ENCODE measurements at places on chromosomes 1 and 21. TPM values are rescaled to one million over a fixed set of nuclear protein-coding genes. Genes with fewer than 3 reads are reported as not detected.

NGF gene
- not detected for total RNA-seq

ZNF683 gene
- total RNA-seq, result not detected

CDC73 gene
- 63.2 TPM for total RNA-seq

RHD gene
- not detected for total RNA-seq

VCAM1 gene
- total RNA-seq, result 0.17 TPM

CAMK1G gene
- not detected for total RNA-seq

FBXO44 gene
- 60.9 TPM for total RNA-seq

SPRR5 gene
- total RNA-seq, result not detected

CDCA8 gene
- 51.7 TPM for total RNA-seq

E2F2 gene
- total RNA-seq, result 16.3 TPM

PARK7 gene
- 370 TPM for total RNA-seq

RXFP4 gene
- 0.20 TPM for total RNA-seq

TLCD4 gene
- 12.1 TPM for total RNA-seq

SYNJ1 gene
- total RNA-seq, result 7.2 TPM

MKNK1 gene
- 30.9 TPM for total RNA-seq

OPRD1 gene
- not detected for total RNA-seq

AMPD1 gene
- not detected for total RNA-seq

MAP3K7CL gene
- total RNA-seq, result 0.57 TPM

MSH4 gene
- total RNA-seq, result 1.7 TPM

CCDC18 gene
- 18.1 TPM for total RNA-seq

FLG2 gene
- total RNA-seq, result not detected

TDRKH gene
- 11.1 TPM for total RNA-seq

EPHB2 gene
- total RNA-seq, result 19.5 TPM

UBQLN4 gene
- total RNA-seq, result 68.4 TPM

SLC9C2 gene
- total RNA-seq, result not detected

GJA8 gene
- total RNA-seq, result not detected

ADAMTS5 gene
- 0.02 TPM for total RNA-seq

KRTAP10-6 gene
- total RNA-seq, result not detected

PRDX6 gene
- 286 TPM for total RNA-seq

NPR1 gene
- 0.07 TPM for total RNA-seq

CNR2 gene
- total RNA-seq, result 0.05 TPM

CNTN2 gene
- total RNA-seq, result 0.15 TPM

FMN2 gene
- total RNA-seq, result not detected

TNFAIP8L2 gene
- not detected for total RNA-seq

UHMK1 gene
- total RNA-seq, result 75.1 TPM

SPRR2G gene
- not detected for total RNA-seq

CELA2B gene
- total RNA-seq, result not detected

TENT5C gene
- total RNA-seq, result 1.4 TPM

ISG20L2 gene
- total RNA-seq, result 41.7 TPM

IGFN1 gene
- not detected for total RNA-seq

PPCS gene
- 53.2 TPM for total RNA-seq
